ENCODE measurements at places on chromosomes 1 and 21.

- DNase-seq = no peak
Observed at GRCh38 chr1:29832471-29832870, 596.1 kb downstream of the PTPRU start.

DNA sequence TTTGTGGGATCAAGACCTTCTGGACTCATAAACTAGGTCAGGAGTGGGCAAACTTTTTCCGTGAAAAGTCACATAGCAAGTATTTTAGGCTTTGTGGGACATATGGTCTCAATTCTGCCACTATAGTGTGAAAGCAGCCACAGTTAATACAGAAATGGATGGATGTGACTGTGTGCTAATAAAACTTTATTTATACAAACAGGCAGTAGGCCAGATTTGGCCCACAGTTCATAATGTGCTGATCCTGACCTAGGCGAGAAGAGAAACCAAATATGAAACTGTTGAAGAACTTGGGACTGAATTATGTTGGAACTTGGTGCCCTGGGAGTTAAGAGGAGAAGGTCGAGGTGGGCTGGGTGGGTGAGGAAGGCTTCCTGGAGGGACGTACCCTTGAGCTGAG is 17.1 kb downstream of the PADI3 start:
- DNase-seq = no peak

- DNase-seq = no peak
Observed at GRCh38 chr1:183887826-183888819, 83.2 kb downstream of the RGL1 start.

DNA sequence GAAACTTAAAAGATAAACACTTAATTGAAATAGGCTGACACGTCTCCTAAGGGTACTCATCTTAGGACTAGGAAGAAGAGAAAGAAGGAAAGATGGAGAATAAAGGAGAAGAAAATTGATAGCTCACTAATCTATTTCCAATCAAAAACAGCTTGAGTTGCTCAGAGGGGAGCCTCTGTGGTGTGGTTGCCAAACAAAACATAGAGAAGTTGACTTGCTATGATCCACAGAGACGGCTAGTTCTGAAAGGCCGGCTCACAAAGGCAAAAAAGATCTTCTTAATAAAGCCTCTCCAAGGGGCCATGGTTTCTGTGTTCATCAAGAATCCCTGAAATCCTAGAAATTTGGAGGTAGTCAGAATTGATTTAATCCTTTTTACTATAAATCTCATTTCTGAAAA is 644.1 kb downstream of the LMO4 start:
- DNase-seq = no peak

- no peak for DNase-seq
Observed at GRCh38 chr1:117179471-117179870, 31.3 kb downstream of the VTCN1 start.

- no peak for DNase-seq
Observed at GRCh38 chr1:196355206-196355786, 252.9 kb downstream of the KCNT2 start.

GRCh38 chr1:109910123-109910962 is at the start of gene CSF1:
TSS of gene CSF1 (plus strand) at chr1:109910849. CDS start at chr1:109911024, 175 bp downstream.
- peak; percentile 73 for DNase-seq

GRCh38 chr21:46039891-46040660 is 57.8 kb upstream of the COL6A2 start:
- no peak for DNase-seq

GRCh38 chr1:33719771-33720670 is 143.9 kb upstream of the HMGB4 start:
- no peak for DNase-seq

- DNase-seq = no peak
Observed at GRCh38 chr1:68121536-68121935, 71.1 kb upstream of the DIRAS3 start.

GRCh38 chr21:37257511-37257966 is 9.6 kb downstream of the VPS26C start:
- DNase-seq = no peak

- no peak for DNase-seq
Observed at GRCh38 chr1:193070386-193070753, 11.0 kb downstream of the RO60 start.

All from GM06990 (cell line).